Fibroblast of skin of abdomen (primary cell): ENCODE measurements at places on chromosomes 3 and 15.
A peak's percentile ranks its signal among the peaks of the same experiment; 100 is the strongest.

GRCh38 chr3:85781806-85782205, 823.0 kb downstream of the CADM2 start:
- no peak for DNase-seq

- no peak for DNase-seq
Observed at GRCh38 chr3:49659756-49660155, 14.4 kb upstream of the APEH start.

- DNase-seq: no peak
Observed at GRCh38 chr15:42151141-42151561, 5.3 kb downstream of the PLA2G4F start.

DNA sequence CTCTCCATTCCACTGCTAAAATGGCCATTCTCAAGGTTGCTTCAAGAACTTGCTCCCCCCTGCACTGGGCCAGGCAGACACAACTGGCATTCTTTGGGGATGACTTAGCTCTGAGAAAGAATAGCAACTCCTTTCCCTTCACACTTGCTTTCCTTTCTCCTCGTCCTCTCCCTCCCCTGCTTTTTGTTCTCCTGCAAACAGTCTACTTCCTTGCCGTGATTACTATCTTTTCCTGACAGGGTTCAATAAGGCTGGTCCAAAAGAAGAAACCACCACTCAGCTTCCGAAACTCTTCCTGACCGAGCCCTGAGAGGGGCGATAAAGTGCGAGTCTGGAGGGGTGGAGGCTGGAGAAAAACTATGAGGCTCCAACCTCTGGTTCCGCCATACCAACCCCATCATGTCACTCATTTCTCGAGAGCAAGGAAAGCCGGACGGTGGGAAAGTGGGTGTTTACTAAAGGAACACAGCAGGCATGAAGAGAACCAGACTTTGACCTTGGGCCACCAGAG, 5.0 kb downstream of the AMOTL2 start:
- DNase-seq: peak; percentile 83

DNA sequence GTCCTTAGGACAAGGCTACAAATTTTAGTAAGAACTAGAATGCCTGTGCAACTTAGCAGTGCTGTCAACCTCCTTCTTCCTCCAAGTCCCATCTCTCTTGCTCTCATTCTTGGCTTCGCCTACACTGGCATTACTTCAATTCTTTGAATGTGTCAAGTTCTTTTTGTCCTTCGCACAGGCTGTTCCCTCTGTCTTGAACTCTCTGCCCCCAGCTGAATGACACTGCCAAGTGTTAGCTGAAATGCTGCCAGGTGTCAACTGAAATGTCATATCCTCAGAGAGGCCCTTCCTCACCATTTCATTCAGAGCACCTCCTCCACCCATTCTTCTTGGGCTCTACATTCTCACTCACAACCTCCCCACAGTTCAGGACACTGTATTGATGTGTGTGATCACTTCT, 48.8 kb upstream of the PSMD6 start:
- no peak for DNase-seq
